T follicular helper cell (primary cell): ENCODE measurements at places on chromosomes 5 and 9.

- no peak for DNase-seq
Measured at GRCh38 chr5:7884491-7885267, 15.7 kb downstream of the MTRR start.

DNA sequence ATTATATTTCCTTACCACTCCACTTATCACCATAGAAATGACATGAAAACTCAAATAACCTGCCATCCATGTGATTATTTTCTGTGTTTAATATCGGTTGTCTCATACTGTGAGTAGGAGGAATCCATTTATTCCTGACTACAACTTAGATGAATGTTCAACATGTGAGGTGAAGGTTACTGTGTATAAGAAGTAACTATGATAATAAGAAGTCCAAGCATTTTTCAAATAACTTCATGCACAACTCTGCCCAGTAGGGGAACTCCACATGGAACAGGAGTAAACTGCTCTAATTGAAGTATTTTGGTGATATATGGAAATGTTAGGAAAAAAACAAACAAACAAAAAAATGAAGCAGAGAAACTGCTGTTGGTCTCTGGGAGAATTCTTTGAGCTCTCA is 447.5 kb upstream of the GRIN3A start:
- DNase-seq = no peak

GRCh38 chr5:71924325-71924724 is 182.9 kb upstream of the MAP1B start:
- DNase-seq = no peak

GRCh38 chr9:35603506-35603985 is 1.5 kb upstream of the TESK1 start:
- no peak for DNase-seq

- peak; percentile 75 for DNase-seq
Measured at GRCh38 chr5:43007911-43008362, 32.2 kb downstream of the ANXA2R start.

DNA sequence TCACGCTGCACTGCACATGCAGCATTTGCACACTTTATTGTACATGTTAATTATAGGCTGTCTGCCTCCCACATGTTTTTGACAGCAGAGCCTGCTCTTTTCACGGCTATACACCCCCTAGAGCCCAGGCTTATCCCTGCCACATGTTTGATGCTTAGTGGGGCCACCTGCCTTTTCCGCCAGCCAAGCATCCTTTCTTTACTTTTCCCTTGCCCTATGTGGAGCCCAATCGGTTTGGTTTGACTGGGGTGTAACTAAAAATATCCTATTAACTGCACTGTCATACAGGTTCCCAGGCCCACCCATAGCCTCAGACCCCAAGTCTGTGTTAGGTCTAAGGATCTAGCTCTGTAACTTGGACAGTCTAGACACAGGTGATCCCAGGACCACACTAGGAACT is 18.9 kb upstream of the S1PR3 start:
- DNase-seq = no peak

DNA sequence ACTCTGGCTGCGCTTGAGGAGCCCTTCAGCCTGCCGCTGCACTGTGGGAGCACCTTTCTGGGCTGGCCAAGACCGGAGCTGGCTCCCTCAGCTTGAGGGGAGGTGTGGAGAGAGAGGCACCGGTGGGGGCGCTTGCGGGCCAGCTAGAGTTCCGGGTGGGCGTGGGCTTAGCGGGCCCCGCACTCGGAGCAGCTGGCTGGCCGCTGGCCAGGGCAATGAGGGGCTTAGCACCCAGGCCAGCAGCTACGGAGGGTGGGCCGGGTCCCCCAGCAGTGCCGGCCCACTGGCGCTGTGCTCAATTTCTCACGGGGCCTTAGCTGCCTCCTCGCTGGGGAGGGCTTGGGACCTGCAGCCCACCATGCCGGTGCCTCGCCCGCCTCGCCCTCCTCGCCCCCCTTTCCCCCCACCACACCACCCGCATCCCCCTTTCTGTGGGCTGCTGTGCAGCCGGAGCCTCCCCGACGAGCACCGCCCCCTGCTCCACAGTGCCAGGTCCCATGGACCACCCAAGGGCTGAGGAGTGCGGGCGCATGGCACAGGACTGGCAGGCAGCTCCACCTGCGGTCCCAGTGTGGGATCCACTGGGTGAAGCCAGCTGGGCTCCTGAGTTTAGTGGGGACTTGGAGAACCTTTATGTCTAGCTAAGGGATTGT is 954.5 kb downstream of the DTWD2 start:
- DNase-seq = no peak

GRCh38 chr5:60826653-60827052 is 17.4 kb downstream of the ELOVL7 start:
- no peak for DNase-seq
